ENCODE measurements at places on chromosomes 6 and 20.

- no peak for DNase-seq
These were observed 22.9 kb downstream of the STX7 start for GRCh38 chr6:132490024-132490423.

GRCh38 chr20:63694584-63695423 lies 1.6 kb upstream of the TNFRSF6B start:
- DNase-seq: no peak

DNA sequence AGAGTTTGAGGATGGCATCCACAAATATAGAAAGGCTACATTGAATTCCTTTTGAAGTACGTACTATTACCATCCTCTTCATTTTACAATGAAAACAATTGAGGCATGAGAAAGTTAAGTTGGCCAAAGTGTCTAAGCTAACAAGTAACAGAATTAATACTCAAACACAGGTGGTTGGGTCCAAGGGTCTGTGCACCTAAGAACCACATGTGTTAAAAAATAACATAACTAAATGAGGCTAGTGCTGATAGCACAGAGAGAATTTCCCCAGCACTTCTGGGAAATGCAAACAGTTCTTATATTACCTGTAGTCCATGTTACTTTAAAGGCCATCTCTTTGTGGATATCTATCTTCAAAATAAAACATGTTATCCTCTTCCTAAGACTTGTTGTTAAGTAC lies 10.5 kb upstream of the KHDRBS2 start:
- DNase-seq: no peak

DNA sequence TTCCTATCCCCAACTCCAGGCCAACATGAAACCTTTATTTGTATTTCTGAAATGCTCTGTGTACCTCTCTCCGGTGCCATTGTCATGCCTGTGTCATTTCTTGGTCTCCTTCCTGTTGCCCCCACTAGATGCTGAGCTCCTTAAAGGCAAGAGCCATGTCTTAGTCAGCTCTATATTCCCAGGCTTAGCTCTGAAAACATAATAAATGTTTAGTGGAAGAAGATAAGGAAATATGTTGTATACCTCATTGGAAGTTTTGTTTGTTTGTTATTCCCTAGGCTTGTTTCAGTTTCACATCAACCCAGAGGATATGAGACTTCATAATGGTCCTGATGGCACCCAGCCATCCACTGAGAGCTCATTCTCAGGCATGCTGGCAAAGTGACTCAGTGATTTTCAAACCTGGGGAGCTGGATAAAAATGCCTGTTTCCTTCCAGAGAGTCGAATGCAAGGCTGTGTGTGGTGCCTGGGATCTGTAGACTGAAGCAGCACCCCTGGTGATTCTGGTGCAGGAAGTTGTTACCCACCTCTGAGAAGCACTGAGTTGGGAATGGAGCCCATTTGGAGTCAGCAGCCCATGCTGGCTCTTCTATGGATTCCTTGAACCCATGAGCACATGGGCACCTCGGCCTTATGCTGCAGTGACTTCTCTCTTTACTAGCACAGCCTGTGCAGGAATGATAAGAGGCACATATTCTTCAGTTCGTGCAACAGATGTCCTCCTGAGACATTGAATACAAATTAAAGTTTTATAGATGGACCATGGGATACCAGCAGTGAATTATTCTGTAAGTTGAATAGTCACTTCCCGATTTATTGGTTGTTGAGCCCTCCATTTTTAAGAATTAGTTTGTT lies 205.2 kb downstream of the FARS2 start:
- peak; percentile 12 for DNase-seq

DNA sequence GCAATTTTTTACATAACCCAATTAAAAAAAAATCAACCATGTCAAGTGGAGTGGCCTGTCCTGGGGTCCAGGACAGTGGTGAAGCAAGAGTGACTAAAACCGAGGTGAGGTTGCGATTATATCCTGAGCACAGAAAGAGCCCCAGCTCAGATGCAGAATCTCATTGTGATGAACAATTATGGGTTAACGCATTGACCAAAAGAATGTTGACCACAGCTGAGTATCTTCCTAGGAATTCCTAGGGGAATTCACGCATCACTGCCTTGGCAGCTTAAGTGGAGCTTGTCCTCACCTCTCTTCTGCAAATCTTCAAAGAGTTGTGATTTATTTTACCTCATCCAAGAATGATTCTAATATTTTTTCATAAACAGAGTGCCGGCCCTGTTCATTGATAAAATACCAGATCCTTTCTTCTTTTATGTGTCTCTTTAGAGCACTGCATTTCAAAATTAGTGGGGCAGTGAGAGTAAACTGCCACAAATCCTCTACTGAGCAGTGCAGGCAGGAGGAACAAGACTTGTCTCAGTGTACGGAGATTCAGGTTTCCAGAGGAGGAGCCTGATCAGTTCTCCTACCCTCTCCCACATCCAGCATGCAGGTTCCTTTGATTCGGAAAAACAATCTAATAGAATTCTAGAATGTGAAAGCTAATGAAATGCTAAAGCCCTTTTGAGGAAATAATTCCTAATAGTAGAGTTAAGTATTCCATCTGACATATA lies 60.1 kb upstream of the ZNF184 start:
- DNase-seq: no peak

DNA sequence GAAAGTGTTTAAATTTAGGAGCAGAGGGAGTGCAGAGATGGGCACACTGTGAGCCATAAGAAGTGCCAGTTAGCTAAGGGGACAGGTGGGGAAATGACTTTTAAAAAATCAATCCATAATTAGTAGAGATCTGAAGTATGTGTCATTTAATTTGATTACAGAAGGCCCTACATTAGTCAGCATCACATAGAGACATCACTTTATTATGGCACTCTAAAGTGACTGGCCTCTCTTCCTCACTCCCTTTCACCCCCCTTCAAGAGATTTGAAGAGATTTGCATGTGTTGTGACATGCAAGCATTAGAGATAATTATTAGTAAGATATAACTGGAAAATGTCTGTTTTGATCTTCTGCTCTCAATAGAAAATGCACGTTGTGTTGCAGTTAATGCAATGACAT lies 86.7 kb downstream of the SLX4IP start:
- no peak for DNase-seq

GRCh38 chr6:137799950-137800568 lies 67.0 kb upstream of the TNFAIP3 start:
- no peak for DNase-seq

DNA sequence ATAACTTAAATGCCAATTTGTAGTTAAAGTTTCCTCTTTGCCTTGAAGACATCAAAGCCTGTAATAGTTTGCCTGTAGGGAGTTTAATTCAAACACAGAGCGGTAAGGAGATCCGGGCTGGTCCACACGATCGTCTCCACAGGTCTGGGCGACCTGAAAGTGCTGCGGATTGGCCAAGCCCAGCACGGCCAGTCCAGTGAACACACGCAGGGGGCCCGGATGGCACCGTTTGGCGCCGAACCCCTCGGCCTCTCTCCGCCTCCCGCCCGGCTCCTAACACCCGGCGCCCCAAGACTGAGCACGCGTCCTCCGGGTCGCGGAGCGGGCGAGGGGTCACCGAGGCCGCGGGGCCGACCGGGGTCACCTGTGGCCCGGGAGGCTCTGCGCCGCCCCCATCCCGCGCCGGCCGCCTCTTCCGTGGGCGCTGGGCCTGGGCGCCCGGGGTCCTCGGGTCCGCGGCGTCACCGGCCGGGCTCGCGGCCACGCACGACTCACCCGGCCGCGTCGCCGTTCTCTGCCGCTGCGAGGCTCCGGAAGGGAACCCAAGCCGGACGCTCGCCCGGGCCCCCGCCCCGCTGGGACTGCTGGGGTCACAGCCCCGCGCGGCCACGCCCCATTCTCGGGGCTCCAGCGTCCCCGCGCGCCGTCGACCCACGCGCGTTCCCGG lies 481 bp downstream of the SERPINB6 start:
- no peak for DNase-seq

- DNase-seq: no peak
These were observed 160.1 kb downstream of the DLL1 start for GRCh38 chr6:170130771-170131241.

DNA sequence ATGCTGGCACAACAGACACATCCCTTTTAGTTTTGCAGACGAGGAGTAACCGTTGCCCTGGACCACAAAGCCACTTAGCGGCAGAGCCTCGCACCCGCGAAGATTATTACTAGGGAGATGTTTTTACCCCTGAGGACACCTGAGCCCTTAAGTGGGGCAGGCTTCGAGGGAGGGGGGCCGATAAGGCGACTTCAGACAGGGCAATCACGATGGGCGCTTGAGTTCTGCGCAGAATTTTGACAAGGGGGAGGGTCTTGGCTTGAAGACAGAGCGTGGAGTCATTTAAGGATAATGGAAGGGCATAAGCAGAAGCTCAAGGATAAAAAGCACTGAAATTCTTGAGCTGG lies 650 bp upstream of the TTK start:
- peak; percentile 41 for DNase-seq

DNA sequence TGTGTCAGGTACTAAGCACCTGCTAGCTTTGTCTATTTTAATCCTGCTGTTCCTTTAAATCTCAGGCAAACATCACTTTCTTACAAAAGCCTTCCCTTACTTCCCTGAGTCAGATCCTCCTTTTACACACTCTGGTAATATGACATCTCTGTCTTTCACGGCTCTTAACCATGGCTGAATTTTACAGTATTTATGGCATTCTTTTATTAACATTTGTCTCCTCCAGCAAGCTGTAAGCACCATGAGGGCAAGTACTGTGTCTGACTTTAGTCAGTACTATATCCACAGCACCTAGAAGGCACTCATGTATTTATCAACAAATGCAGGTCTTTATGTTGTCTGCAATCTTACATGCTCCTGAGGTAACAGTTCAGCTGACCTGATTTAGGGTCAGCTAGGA lies 33.7 kb upstream of the HBS1L start:
- DNase-seq: no peak

GRCh38 chr20:45771182-45771759 lies 20.4 kb downstream of the WFDC3 start:
- peak; percentile 83 for DNase-seq

- DNase-seq: no peak
These were observed 4.7 kb downstream of the CUL9 start for GRCh38 chr6:43186706-43187105.

- no peak for DNase-seq
These were observed 50.8 kb upstream of the SPTLC3 start for GRCh38 chr20:12957968-12958367.

DNA sequence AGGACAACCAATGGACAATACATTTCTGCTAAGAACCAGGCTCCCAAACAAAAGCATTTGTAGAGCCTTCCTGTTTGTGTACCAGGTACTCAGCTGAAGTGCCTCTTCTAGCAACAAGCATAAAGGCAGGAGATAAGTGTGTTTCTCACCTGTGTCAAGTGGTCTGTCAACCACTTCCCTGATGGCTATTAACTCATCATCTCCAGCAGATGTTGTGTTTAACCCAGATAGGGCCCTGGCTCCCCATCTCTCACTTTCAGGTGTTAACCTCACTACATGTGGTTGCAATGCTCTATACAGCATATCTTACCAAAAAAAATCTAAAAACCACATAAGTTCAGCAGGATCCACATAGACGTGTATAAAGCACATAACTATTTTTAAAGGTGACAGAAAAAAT lies 9.6 kb upstream of the IL17A start:
- DNase-seq: no peak

DNA sequence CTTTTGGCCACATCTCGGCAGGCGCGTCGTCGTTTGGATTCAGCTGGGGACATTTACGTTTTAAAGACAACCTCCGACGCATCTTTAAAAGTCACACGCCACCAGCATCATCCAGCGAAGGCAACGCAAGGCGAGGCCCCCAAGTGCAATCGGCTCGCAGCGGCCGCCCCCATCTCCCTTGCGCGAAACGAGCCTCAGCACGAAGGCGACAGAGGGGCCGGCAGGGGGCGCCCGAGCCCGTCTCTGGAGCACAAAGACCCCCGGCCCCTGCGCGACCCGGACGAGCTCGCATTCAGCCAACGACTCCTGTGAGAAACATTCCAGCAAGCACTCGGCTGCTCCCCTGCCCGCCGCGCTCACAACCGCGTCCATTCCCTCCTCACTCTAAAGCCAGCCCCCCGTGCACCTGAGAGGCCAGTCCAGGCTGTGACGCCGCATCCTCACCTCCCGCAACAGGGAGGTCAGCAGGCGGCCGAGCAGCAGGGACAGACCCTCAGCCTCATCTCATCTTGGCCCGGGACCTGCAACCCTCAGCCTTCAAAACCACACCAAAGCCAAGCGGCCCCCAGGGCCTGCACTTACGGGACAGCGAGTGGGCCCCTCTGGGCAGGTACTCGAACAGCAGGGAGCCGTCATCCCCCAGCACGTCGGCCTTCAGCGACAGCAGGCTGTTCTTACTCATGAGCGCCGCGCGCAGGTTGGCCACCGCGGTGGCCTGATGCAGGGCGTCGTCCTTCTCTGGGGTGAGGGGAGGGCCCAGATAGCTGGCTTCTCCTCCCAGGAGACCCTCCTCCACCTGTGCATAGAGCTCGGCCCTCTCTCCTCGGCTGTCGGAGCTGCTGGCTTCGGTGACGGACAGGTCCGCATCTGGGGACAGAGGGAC lies 35.8 kb downstream of the SLC2A4RG start:
- DNase-seq: no peak

DNA sequence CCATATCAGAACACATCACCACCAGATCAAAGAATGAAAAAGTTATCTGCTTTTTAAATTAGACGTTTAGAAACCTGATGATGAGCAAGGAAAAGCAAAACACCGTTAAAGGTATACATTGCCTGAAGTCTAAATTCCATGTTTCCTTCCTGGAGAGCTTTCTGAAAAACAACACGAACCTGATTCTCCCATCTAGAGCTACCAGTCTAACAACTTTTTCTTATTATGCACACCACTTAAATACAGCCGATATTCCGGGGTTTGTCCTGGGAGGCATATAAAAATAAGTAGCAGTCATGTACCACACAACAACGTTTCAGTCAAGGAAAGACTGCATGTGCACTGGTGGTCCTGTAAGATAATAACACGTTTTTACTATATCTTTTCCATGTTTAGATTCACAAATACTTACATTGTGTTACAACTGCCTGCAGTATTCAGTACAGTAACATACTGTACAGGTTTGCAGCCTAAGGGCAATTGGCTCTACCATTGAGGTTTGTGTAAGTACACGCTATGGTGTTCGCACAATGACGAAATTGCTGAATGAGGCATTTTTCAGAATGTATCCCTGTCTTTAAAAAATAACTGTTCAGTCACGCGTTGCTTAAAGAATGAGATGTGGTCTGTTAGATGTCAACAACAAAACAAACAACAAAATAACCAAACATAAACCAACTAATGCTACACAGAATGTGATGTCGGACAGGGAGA lies 19.1 kb upstream of the LYRM2 start:
- no peak for DNase-seq

DNA sequence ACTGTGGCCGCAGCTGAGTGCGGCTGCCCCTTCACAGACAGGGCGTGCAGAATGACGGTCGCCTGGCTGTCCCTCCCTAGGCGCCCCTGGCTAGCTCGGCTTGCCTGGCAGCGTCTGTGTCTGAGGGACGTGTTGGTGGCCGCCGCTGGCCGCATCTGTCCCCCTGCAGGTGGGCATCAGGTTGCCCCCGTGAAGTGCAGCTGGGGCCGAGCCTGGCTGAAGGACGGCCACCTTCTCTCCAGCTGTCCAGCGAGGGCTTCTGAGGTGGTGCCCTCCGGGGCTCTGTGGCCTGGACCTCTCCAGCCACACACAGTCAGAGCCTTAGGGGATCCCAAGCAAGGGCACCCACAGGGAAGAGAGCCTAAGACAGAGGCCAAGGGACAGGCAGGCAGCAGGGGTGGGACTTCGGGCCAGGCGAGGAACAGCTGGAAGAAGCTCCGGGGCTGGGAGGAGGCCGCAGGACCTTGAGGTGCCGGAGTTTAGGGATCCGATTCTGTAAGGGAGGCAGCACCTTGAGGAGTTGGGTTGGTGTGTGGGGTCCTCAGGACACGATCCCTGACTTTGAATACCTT lies 89.0 kb upstream of the EPB41L1 start:
- no peak for DNase-seq
